Activated B cell treated with CpG ODN at 0.5 μM for 24 hours (primary cell): ENCODE measurements at places on chromosomes 4 and X. TPM values are rescaled to one million over a fixed set of nuclear protein-coding genes. Genes with fewer than 3 reads are reported as not detected.

DNA sequence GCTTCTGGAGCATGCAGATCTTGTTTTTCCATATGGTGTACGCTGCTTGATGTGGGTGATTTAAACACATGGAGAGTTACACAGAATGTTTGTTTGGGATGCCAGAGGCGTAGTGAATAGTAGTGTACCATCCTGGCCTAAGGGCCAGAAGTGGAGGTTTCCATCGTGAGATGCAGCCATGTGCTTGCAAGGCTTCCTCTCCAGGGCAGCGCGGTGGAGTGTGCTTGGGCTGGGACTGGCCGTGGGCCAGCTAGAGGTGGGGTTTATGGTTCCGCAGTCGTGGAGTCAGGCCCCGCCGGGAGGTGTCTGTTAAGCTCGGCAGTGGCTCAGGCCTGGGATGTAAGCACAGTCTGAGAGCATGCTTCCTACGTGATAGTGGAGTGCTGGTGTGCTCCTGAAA, 14.0 kb downstream of the STOX2 start:
- H3K4me3 ChIP-seq, result no peak overlapping the region
- H3K27ac ChIP-seq, result no peak overlapping the region
- no peaks in the 10 kb centered on the region for H3K36me3 ChIP-seq
- H3K27me3 ChIP-seq, result no peaks in the 10 kb centered on the region
- DNase-seq, result no peak

ATP1B4 gene
- not detected in 2 replicates for total RNA-seq

FGF2 gene
- total RNA-seq, result 0.10 and 0.29 TPM in 2 replicates

SCFD2 gene
- 36.1 and 46.6 TPM in 2 replicates for total RNA-seq
